ENCODE measurements at places on chromosomes 5 and 9.

DNA sequence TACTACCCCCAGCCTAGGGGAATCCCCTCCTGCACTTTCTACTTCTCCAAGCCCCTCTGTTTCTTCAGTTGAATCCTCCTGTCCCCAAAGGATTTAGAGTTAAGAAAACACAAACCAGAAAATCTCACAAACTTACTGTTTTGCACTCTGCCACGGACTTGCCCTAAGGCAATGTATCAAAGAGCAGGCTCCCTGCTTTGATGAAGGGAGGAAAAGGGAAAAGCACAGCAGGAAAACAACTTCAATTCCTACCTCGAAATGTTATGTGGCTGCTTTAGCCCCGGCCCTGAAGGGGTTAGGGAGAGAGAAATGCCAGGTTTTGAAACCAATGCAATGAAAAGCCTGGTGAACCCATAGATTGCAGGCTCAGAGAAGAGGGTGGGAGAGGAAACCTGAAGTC is 254.7 kb downstream of the MAN2A1 start:
- no peak for DNase-seq

DNA sequence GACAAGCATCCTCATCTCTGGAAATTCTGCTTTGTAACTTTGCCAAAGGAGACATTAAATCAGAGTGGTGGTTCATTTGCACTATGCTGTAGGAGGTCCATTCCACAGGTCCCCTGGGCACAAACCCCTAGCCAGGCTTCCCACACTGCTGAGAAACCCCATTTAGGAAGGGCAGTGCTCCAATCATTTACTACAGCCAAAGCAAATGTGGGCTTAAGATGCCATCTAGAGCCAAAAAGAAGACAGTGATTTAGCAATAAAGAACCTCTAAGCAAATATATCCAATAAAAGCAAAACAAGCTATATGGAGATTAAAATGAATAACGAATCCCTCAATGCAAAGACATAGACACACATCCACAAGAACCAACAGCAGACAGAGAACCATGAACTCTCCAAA is 129.0 kb upstream of the ALDH1B1 start:
- DNase-seq = no peak

DNA sequence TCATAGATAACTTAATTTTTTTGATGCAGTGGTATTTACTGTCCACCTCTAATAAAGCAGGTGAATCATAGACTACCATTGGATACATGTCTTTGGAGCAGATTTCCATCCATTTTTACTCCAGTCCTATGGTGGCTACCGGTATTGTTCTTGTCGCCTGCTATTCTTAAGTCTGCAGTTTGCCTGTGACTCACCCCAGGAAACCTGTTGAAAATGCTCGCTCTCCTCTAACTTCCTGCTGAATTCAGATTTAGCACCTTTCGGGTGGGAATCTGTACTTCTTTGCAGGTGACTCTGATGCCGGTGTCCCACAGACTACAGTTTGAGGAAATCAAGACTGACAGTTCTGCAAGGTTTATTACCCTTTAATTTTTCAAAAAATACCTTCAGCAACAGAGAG is 58.8 kb upstream of the DHFR start:
- DNase-seq = no peak

- no peak for DNase-seq
These were observed 166.4 kb downstream of the FAM170A start for GRCh38 chr5:119795768-119796167.

DNA sequence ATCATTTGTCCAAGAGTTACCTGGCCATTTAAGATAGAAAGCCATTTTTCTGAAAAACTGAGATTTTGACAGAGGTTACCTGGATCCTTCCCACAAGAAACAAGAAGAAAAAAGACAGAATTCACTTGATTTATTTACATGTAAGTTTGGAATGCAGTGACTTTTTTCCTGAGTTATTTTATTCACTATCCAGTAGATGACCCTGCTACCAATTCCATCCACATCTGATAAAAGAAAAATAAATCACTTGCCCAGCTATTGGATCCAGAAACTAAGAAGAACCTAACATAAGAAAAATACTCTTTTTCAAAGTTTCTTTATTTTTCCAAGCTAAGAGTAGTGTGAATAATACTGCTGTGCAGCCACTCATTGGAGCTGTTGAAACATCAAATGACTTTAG is 275.2 kb downstream of the CETN3 start:
- no peak for DNase-seq

GRCh38 chr5:50365426-50366251 is 75.4 kb downstream of the EMB start:
- no peak for DNase-seq

- DNase-seq = no peak
These were observed 217.9 kb downstream of the SPOCK1 start for GRCh38 chr5:137281201-137281600.

DNA sequence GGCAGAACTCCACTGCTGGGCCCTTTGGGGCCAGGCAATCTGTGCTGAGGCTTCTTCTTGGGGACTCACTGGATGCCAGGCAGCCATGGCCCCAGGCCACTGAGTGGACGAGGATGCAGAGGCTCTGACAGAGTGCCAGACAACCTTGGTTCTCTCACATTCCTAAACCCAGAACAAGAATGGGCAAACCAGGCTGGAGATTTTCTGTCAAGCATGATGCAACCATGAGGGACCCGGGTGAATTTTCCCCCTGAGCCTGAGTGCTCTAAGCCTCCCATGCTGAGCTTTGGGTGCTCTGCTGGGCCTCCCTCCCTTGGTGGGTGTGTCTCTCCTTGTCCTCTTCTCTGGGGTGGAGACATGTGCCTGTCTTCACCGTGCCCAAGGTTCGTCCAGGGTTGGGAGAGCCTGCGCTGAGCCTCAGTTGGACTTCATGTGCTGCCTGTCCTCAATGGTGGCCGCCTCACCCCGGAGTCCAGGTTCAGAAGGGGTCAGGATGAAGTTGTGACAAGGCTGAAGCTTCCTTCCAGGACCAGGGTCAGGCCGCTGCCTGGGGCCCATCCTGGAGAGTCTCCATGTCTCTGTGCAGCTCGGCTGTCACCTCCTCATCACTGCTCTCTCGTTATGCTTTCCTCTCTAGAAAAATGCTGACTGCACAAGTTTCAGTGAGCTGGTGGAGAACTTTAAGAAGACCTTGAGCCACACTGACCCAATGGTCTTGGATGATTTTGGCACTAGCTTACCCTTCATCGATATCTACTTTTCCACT is 24.1 kb downstream of the PITX1 start:
- DNase-seq = no peak

DNA sequence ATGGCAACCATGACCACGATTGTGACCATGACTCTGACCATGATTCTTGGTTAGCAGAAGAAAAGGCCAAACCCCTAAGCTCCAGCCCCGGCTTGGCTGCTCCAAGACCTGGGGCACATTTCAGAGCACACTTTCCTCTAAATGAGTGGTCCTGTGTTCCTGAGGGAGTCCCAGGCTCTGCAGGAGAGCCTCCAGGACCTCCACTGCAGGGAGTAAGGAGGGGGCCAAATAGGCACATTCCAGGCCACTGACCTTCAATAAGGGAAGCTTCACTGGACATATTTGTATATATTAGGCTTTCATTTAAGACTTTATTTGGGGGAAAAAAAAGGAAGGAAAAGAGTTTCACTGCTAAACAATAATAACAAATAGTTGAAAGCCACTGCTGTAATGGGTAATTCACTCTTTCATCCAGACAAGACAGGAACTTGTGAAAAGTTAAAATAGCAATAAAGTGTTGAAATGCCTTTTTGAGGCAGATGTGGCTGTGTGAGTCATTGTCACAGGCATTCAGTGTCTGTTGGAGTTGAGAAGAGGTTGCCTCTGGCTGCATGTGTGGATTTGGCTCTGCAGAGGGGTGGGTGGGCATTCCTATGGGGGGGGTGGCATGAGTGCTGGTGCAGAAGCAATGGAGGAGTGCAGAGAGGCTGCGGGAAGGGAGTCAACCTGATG is 63.9 kb upstream of the TGFBR1 start:
- no peak for DNase-seq

DNA sequence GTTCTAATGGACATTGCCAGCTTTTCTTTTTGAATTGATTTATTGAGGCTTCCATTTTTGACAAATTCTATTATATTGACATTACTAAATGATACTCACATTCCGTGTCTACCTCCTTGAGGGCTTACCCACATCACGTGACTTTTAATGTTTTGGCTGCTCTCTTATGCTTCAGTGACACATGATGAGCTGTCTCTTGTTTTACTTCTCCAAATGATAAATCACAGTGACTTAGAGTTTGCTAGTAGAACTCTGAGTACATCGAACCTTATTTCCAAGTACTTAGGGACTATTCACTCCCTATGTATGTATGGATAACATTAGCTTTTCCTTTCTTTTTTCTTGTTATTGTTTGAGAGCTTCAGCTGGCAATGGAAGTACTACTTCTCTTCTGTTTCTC is 169.8 kb upstream of the KCNN2 start:
- DNase-seq = no peak

- DNase-seq = no peak
These were observed 99.5 kb downstream of the DAB2IP start for GRCh38 chr9:121750715-121751623.

DNA sequence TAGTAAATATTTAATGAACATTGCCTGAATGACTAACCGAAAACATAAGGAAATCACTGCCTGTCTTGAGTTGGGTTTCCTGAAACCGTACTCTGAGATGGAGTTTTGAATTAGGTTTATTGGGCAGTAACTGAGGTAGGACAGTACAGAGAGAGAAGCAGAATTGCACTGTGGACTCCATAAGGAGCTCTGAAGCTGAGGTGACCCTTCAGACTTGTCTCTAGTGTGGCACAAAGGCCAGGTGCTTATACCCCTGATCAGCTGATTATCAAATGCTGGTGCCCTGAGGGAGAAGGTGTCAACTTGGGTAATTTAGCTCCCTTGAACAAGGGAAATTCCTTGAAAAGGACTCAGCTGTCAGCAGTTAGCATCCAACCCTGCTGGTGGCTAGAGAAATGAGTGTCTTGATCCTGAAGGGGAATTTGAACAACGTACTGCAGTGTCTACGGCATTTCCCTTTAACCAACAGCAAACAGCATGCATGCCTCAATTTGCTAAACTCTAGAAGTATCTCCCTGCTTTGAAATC is 135.0 kb upstream of the SMARCA2 start:
- DNase-seq = no peak

DNA sequence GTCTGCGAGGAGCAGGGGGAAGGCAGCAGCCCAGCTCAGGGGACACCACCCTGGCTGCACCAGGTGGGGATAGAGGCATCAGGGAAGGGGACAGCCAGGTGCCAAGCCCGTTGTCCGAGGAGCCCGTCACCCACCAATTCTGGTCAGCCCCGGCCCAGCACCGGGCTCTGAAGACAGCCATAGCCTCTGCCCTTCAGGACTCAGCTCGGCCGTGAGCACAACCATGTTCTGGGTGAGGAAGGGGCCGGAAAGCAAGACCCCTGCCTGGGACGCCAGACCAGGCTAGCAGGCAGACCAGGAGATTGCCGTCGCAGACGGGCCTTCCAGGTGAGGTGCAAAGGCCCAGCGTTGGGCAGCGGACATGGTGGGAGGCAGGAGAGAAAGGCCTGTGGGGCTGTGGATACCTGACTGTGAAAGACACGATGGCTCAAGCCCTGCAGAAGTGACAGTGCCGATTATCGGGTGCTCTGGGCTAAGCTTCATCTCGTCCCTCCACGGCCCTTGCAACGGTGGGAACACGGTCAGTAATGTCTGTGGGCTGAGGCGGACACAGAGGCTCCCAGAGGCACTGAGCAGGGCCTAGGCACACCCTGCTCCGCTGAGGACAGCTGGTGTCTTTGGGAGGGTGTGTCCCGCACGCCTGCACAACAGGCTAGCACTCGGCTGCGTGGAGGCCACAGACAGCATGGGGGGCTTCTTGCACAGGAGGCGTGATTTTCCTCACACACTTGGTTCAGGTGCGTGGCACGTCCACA is 36.5 kb downstream of the DBH start:
- no peak for DNase-seq

GRCh38 chr9:91530829-91531228 is 107.2 kb upstream of the NFIL3 start:
- DNase-seq = no peak

- no peak for DNase-seq
These were observed 22.8 kb upstream of the RNU6ATAC start for GRCh38 chr9:134187110-134187531.

- DNase-seq = no peak
These were observed 122.6 kb upstream of the BASP1 start for GRCh38 chr5:17094830-17095229.

GRCh38 chr5:57033503-57033902 is 81.6 kb upstream of the MIER3 start:
- DNase-seq = no peak

- DNase-seq = no peak
These were observed 33.3 kb upstream of the FAM170A start for GRCh38 chr5:119596046-119596445.

DNA sequence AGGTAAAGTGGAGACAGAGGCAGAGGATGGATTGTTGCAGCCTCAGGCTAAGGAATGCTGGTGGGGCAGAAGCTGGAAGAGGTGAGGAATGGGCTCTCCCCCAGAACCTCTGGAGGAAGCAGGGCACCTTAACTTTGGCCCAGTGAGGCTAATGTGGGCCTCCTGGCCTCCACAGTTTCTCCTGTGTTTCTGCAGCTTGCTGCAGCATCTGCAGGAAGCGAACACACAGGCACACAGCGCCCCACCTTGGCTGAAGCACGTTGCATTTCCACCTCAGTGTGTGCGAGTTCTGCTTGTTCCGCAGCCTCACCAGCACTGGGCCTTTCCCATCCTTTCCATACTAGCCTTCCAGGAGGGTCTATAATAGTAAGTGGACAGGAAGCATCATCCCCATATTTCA is 27.2 kb upstream of the ASS1 start:
- no peak for DNase-seq

- no peak for DNase-seq
These were observed 231.6 kb upstream of the RPS23 start for GRCh38 chr5:82509762-82510161.

DNA sequence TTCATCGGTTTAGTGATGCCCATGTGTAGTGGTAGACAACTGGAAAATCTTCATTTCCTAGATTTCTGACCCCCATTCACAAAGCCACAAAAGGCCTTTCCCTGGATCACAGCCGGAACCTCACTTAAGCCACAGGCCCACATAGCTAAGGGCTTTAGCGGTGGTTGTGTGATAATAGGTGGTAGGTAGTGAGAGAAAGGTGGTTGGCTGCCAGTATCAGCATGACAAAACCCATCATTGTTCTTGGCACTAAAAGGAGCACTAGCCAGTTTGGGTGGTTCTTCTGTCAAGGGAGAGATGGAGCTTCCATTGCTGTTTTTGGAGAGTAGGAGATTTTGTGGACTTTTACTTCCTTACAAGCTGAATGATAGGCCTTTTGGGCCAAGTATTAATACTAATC is 9.7 kb upstream of the SLC36A2 start:
- no peak for DNase-seq

GRCh38 chr9:32728181-32728580 is 55.2 kb upstream of the TMEM215 start:
- no peak for DNase-seq

- no peak for DNase-seq
These were observed 174.5 kb upstream of the OTULINL start for GRCh38 chr5:14407051-14407450.
